Fibroblast of the conjunctiva (primary cell): ENCODE measurements at places on chromosomes 1 and 21.

GRCh38 chr1:209105701-209106100 lies 477.8 kb upstream of the CAMK1G start:
- DNase-seq: no peak

GRCh38 chr1:198463709-198464108 lies 76.8 kb downstream of the ATP6V1G3 start:
- no peak for DNase-seq

DNA sequence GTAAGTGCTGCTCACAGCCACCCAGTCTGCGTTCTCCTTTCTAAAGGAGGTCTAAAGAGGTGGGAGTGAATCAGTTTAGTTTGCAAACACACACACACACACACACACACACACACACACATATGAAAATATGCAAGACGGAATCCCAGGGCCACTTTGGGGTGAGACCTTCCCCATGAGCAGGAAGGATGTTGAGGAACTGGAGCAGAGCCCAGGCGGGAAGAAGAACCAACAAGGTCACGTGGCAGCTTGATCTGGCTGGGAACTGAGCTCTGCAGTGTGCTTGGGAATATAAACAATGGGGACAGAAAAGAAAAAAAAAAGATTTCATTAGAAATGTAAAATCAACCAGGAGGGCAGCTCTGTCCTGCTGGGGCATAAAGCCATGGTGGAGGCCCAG lies 32.6 kb downstream of the OR2G3 start:
- DNase-seq: no peak

DNA sequence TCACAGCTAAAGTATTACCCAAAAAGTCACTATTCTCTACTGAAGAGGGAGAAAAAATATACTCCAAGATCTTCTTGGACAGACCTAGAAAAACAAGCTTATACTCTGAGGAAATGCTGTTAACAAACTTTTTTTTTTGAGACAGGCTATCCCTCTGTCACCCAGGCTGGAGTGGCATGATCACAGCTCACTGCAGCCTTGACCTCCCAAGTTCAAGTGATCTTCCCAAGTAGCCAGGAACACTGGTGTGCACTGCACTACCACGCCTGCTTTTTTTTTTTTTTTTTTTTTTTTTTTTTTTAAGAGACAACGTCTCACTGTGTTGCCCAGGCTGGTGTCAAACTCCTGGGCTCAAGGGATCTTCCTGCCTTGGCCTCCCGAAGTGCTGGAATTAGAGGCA lies 17.3 kb downstream of the GLRX2 start:
- DNase-seq: no peak

GRCh38 chr21:31552826-31553225 lies 106.7 kb upstream of the SOD1 start:
- DNase-seq: no peak

DNA sequence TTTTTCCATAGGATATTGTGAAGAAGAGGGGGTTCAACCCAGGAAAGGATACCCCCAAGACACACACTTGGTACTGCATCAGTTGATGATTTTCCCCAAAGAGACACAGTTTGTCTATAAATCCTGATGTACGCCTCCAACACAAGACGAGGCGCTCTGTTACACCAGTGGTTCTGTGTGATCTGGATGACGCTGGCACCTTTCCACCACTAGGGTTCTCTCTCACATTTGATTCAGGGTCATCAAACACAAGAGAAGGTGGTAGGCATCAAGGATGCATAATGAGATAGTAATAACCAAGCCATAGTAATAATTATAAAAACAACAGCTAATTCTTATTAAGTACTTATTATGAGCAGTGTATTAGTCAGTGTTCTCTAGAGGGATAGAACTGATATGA lies 508.8 kb upstream of the ZP4 start:
- DNase-seq: no peak

DNA sequence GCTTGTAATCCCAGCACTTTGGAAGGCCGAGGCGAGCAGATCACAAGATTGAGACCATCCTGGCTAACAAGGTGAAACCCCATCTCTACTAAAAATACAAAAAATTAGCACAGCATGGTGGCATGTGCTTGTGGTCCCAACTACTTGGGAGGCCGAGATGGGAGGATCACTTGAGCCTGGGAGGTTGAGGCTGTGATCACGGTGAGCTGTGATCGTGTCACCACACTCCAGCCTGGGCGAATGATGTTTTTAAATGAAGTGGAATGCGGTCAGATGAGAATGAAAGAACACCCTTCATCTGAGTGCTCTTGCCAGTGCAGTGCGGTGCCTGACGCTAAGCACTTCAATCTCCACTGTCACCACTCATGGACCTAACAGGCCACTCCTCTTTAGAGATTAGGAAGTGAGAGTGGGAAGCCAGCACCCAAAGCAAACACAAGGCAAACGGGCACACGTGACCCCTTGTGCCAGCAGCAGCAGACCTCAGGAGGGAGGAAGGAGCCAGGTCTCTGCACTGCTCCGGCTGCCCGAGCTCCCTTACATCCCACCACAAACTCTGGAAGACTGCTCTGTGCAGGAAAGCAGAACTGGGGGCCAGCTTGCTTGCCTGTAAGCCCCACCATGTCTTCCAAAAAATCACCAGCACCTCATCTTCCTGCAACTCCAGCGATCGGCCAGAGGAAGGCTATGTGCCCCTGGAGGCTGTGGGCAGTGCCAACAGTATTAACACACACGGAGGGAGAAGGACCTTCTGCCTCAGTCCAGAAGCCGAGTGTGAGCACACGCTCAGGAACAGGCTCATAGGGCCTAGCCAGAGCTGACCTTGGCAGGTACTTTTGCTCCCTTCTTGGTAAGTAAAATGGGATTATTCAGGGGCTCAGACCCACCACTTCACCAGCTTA lies 9.7 kb downstream of the CTNNBIP1 start:
- no peak for DNase-seq
